Activated CD4-positive, alpha-beta T cell treated with anti-CD3 and anti-CD28 coated beads, Interleukin-2, amount 10 ng/mL, durations not matched to agents 7 days and 5 days (primary cell): ENCODE measurements at places on chromosomes 5 and 9. TPM values are rescaled to one million over a fixed set of nuclear protein-coding genes. Genes with fewer than 3 reads are reported as not detected.

DNA sequence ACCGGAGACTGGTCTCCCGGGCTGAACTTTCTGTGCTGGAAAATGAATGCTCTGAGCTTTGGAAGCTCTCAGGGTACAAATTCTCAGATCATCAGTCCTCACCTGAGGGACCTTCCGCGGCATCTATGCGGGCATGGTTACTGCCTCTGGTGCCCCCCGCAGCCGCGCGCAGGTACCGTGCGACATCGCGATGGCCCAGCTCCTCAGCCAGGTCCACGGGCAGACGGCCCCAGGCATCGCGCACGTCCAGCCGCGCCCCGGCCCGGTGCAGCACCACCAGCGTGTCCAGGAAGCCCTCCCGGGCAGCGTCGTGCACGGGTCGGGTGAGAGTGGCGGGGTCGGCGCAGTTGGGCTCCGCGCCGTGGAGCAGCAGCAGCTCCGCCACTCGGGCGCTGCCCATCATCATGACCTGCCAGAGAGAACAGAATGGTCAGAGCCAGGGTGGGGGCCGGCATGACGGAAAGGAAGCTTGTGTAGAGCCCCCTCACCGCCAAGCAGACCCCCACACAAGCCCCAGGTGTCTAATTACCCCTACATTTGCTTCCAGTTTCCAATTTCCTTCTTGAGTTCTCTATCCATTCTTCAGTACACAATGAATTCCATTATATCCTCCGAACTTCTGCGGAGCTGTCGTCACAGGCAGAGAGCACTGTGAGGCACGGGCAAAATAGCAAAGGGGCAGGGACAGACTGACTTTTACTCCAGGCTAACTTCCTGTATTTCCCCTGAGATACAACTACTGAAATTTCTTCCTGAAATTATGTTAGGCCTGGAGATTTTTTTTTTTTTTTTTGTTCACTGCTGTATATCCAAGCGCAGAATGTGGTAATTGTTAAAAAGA, 23.2 kb downstream of the CDKN2A start:
- DNase-seq: no peak

GRCh38 chr9:134325096-134325812, 1.0 kb upstream of the RXRA start:
- no peak for DNase-seq

The PSAT1 gene
- 68.6 TPM for total RNA-seq

The PCDHB8 gene
- total RNA-seq: not detected

The SPINK13 gene
- not detected for total RNA-seq

The COQ4 gene
- 33.9 TPM for total RNA-seq

DNA sequence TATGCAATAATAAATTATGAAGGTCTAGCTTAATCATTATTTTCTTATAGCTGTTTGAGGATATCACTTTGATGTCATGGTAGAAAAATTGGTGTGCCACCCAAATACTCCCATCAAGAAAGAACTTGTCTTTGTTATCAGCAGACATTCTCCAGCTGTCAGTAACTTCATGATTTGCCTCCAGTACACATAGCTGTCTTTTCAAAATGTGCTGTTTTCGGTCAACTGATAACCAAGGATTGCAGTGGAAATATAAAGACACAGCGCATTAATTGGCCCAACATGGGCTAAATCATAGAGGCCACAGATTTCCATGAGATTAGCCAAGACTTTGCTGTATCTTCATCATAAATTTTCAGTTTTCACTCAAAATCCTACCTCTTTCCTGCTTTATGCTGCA, 993.5 kb upstream of the SEMA6A start:
- no peak for DNase-seq

GRCh38 chr5:131794586-131794985, 2.2 kb downstream of the FNIP1 start:
- DNase-seq: no peak

DNA sequence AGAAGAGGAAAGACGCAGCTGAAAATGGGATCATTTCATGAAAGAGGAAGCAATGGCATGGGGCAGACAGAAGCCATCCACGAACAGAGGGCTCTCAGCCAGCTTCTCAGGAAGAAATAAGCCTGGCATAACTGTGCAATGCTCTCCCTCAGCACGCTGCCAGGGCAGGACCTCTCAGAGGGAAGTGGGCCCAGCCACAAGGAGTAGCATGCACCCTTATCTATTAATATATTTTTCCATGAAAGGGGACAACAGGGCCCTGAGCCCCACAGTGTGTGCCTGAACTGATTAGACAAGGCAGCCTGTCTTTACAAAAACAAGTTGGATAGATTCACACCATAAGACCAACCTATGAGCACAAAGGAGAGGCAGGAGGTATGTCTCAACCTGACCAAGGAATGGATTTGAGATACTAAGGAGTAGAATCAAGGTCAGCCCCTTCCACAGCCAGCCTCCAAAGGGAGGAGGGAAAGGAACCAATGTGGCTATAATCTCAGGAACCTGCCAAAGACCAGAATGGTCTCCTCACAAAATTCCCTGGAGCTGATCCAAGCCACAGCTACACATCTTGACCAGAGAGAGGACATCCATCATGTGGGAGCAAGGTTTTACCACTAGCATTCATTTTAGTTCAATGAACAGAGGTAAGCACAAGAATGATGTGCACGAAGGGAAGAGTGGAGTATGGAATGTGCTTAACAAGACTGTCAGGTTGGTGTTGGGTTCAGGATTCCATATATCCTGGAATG, 154.8 kb downstream of the SIL1 start:
- DNase-seq: no peak
